ENCODE measurements at places on chromosomes 2 and 18.

DNA sequence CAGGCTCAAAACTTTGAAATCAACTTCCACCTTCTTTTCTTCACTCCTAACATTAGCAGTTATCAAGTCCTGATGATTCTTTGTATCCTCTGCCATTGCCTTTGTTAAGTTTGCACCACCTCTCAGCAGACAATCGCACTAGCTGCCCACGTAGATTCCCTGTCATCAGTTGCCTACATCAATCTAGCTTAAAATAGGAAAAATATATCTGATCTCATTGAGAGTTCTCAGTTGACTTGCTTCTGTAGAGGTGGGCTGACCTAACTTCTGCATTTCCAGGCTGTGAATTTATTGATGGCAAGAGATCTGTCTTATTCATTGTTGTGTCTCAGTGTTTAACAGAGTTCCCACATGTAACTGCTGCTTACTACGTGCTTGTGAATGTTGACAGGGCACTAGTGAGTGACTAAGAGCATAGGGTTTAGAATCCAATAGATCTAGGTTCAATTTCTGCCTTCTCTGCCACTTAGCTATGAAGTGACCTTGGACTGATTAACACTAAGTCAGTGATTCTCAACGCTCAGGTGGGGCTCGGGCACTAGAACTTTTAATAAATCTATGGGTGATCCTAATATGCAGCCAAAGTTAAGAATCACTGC lies 3.7 kb upstream of the INSIG2 start:
- no peak for DNase-seq

DNA sequence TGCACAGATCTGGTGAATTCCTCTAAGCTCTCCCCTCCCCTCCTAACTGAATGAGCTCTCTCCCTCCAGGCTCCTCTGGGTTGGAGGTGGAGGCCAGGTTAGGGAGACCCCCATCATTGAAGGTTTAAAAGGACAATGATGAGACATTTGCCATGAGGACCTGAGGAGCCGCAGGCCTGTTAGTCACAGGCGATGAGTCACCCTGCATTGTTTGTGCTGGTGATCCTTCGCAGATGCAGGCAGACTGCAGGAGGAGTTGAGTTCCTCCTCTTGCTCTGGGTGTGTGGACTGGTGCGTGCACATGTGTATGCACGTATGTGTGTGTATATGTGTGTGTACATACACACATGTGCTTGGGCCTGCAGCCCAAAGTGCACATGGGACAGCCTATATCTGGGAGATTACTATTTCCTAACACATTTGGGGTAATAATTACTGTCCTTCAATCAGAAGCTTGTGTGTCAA lies 42.0 kb downstream of the MCFD2 start:
- DNase-seq = peak; percentile 82

DNA sequence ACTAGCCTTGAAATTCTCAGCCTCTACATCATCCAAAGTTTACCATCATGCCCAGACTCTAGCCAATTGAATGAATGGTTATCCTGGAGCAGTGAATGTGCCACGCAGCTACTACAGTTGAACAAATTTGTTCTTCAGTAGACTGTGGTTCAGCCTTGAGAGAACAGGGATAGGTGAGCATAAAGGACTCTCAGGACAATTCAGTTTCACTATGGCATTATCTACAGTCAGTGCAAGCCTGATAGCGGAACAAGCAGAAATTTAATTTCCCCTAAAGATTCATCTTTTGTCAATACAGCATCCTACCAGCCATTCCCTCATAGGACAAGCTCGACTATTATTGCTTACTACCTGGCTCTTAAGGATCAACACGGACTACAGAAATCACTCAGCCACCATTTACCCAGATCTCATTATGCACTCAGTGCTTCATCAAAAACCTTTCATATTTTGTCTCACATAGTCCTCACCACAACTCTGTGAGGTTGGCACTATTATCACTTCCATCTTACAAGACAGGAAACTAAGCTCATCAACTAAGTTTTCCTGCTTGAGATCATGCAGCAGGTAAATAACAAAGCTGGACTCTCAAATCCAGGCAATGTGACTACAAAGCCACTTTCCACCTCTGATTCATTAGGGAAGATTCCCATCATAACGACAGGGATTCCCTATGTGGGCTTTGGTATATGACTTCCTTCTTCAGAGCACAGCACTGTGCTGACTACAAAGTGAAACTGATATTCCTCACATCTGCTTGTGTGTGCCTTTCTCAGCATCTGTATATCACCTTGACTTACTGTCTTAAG lies 181.5 kb upstream of the ACVR2A start:
- no peak for DNase-seq

DNA sequence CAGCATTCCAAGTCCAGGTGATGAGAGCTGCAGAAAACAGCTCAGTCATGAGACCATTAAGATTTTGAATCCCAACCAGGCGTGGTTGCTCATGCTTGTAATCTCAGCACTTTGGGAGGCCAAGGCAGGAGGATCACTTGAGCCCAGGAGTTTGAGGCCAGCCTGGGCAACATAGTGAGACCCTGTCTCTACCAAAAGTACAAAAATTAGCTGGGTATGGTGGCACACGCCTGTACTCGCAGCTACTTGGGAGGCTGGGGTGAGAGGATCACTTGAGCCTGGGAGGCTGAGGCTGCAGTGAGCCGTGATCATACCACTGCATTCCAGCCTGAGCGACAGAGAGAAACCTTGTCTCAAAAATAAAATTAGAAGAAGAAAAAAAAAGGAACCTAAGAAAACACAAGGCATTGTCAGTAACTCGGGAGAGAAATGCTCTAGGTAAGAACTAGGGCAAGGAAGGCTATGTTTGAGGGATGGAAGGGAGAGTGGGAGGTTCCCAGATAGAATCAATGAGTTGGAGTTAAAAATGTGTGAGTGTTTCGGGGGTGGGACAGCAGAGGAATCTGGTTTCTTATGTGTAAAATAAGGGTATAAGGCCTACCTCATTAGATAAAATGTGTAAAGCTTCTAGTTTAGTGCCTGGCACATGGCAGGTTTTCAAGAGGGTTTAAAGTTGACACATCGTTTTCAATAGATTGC lies 23.3 kb upstream of the MTA3 start:
- no peak for DNase-seq

- DNase-seq = no peak
Measured at GRCh38 chr18:46253498-46253897, 149.3 kb downstream of the HAUS1 start.

GRCh38 chr2:191625446-191625845 lies 52.5 kb upstream of the NABP1 start:
- no peak for DNase-seq

- no peak for DNase-seq
Measured at GRCh38 chr2:42224422-42225067, 55.4 kb downstream of the EML4 start.
